ENCODE measurements at places on chromosomes 7 and 10.

DNA sequence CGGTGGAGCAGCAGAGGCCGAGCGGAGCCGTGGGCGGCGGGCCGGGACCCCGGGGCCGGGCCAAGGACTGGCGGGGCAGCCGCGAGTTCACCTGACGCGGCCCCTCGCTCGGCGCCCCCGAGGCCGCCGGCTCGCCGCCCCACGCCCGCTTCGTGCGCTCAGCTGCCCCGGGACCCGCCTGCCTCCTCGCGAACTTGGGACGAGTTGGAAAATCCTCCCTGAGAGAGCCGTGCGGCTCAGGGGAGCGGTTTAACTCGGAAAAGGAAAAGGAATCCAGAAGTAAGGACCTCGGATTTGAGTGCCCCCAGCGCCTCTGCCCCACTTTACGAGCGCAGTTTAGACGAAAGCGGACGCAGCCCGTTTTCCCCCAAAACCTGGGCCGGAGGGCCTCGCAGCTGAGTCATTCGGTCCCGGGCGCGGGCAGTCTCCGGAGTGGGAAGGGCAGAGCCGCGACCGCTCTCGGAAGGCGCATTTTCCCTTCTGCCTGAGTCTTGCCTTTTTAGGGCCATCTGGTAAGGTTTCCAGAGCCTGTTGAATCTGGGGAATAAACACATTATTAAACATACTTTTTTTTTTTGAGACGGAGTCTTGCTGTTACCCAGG, 744 bp downstream of the CREM start:
- peak; percentile 26 for DNase-seq

- no peak for DNase-seq
Observed at GRCh38 chr7:45203936-45204445, 46.4 kb downstream of the RAMP3 start.

DNA sequence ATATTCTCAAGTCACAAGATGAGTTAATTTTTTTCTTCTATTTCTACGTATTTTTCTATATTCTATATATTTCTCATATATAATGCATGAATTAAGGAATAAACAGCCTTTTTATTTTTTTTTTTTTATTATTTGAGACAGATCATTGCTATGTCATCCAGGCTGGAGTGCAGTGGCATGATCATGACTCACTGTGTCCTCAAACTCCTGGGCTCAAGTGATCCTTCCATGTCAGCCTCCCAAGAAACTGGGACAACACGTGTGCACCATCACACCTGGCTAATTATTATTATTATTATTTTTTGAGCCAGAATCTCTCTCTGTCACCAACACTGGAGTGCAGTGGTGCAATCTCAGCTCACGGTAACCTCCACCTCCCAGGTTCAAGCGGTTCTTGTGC, 1.5 kb downstream of the CLDN12 start:
- no peak for DNase-seq

DNA sequence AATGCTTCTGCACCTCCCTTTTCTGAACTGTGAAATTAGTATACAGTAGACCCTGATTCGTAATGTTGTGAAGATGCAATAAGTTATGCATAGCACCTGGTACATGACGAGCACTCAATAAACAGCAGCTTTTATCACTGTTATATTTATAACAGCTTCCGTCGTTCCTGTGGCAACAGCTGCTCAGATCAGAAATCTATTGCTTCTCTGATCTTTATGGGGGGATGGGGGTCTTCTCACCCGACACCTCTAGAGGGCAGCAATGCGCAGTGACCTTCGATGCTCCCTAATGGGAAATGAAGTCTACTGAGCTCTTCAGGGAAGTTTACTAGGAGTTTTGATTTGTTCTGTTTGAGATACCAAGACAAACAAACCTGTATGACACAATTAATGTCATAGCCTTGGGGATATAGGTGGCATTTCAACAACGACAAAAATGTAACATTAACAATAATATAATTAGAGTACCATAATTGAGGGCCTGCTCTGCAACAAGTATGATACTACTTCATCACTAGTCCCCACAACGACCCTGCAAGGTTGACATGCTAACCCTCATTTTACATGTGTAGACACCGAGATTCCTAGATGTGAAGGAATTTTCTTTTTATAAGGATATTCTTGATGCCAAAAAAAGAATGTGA, 289.6 kb downstream of the SFMBT2 start:
- peak; percentile 43 for DNase-seq

DNA sequence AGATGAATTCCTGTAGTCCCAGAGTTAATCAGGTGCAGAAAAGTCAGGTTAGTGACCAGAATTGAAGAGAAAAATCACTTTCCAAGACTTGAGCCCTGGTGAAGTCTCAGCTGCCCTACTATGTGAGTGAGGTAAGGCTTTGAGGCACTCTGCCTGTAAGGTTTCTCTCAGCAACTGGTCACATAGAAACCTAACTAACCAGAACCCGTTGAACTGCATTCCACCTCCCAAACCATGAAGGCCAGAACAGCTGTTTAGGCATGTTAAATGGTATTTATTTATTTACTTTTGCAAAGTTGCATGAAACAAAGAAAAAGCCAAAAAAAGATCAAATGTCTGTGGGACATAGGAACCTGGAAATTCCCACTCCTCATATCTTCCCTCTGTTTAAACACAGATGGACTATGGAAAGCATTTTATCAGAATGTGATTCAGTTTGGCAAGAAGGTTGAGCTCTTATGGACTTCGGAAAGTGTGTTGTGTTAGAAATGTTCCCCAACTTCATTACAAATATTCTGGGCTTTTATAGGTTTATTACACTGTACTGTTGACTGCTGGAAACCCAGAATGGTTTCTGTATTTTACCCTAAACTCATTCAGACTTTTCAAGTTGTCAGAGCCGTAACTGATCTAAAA, 12.8 kb upstream of the GPR85 start:
- no peak for DNase-seq

DNA sequence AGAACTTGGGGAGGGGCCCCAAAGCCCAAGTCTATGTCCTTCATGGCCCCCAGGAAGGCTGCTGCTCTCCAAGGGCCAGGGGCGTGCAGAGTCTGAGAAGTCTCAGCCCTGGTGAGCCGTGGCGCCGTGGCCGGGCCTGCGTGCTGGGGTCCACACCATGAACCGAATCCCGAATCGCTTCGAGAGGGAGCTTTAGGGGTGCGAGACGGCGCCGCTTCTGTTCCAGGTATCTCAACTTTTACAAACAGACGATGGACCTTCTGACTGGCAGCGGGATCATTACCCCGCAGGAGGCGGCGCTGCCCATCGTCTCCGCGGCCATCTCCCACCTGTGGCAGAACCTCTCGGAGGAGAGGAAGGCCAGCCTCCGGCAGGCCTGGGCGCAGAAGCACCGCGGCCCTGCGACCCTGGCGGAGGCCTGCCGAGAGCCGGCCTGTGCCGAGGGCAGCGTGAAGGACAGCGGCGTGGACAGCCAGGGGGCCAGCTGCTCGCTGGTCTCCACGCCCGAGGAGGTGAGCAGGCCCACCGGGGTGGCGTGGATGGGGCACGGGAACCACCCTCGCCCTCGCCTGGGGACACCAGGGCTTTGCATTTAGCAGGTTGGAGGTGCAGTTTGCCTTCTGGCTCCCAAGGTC, 12.7 kb downstream of the STRA8 start:
- DNase-seq: no peak

GRCh38 chr10:69919250-69919649, 117.5 kb downstream of the COL13A1 start:
- no peak for DNase-seq

GRCh38 chr7:4764402-4765007, 10.9 kb upstream of the AP5Z1 start:
- DNase-seq: no peak
